CD4-positive, alpha-beta T cell treated with Interferon gamma for 1 hour (primary cell): ENCODE measurements at places on chromosomes 4 and X.

DNA sequence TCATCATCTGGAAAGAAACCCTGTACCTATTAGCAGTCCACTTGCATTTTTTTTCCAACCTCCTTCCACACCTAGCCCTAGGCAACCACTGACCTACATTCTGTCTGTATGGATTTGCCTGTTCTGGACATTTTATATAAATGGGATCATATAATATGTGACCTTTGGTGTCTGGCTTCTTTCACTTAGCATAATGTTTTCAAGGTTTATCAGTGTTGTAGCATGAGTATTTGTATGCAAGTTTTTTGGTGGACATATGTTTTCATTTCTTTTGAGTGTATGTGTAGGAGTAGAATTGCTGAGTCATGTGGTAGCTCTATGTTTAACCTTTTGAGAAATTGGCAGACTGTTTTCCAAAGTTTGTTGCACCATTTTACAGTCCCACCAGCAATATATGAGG is 198.6 kb downstream of the CEP135 start:
- no peak for DNase-seq

- DNase-seq, result no peak
These were observed 53.1 kb upstream of the HPGD start for GRCh38 chr4:174575436-174575835.

GRCh38 chr4:111510535-111510934 is 634.7 kb upstream of the FAM241A start:
- no peak for DNase-seq

GRCh38 chr4:87103086-87103485 is 117.3 kb downstream of the KLHL8 start:
- DNase-seq, result no peak

GRCh38 chr4:46922205-46922604 is 13.2 kb upstream of the COX7B2 start:
- DNase-seq, result no peak

DNA sequence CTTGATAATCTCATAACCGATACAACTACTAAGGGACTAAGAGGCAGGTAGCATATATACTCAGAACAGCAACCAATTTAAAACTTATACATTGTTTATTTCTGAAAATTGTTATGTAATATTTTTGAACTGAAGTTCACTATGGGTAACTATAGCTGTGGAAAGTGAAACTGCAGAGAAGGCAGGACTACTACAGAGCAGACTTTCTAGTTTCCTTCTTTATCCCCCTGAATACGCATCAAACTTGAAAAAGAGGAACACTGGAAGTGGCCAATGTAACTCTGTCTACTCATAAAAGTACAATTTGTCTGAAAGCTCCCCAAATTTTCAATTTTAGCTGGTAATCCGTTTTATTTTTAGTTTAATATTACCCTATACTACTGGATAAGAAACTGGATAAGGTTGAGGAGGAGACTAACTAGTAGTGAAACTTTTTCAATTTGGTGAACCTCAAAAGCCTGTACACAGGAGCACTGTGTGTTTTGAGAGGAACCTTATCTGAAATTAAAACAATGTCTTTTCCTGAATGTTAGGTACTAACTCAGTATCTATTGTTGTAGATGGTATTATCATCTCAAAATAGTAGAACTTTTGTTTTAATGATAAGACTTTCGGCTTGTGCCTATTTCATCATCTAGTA is 225.8 kb downstream of the GABRG1 start:
- no peak for DNase-seq

GRCh38 chrX:56763556-56764152 is 34.6 kb downstream of the NBDY start:
- peak; percentile 89 for DNase-seq

- peak; percentile 69 for DNase-seq
These were observed 30.7 kb downstream of the MSN start for GRCh38 chrX:65697915-65698796.

DNA sequence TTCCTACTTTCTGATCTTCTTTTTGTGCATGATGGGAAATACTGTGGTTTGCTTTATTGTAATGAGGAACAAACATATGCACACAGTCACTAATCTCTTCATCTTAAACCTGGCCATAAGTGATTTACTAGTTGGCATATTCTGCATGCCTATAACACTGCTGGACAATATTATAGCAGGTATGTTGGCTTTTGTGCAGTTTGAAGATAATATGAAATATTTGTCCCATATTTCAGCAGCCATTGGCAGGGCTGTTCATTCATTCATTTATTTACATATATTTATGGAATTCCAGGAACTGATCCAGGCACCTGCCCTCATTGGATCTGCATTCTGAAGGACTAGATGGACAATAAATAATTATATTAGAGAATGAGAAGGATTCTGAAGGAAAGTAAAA is 96.9 kb downstream of the NPFFR2 start:
- DNase-seq, result no peak

DNA sequence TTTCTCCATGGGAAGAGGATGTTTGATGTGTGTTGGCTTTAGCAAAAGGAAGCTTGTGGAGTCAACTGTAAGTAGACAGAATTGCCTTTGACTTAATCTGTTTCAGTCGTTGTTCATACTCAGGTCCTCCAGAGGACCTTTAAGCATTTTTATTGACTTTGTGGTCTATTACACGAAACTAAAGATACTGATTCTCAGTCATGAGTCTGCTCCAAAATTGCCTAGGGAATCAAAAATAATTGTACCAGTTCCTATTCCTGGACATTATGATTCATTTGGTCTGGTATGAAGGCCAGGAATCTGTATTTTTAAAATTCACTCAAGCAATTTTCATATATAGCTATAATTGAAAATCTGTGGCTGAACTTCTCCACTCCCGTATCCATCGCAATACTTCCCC is 38.6 kb downstream of the AR start:
- DNase-seq, result no peak

DNA sequence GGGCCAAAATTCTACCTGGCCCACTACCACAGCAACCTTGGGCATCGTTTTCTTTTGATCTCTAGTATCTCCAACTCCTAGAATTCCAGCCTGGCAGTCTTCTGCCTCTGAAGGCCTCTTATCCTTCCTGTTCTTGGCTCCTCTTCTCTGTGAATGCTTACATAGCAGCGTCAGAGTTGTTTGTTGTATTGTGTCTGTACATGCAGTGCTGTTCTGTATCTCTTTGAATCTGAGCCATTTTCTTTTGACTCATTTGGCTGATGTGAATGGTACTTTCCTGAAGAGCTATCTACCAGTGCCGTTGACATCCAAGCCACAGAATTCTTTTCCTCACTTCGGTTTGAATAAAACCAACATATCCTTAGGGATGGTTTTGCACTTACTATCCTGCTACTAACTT is 79.2 kb downstream of the TMEM164 start:
- no peak for DNase-seq
